GM13976 (cell line): ENCODE measurements at places on chromosomes 5 and 9.
A peak's percentile ranks its signal among the peaks of the same experiment; 100 is the strongest.

DNA sequence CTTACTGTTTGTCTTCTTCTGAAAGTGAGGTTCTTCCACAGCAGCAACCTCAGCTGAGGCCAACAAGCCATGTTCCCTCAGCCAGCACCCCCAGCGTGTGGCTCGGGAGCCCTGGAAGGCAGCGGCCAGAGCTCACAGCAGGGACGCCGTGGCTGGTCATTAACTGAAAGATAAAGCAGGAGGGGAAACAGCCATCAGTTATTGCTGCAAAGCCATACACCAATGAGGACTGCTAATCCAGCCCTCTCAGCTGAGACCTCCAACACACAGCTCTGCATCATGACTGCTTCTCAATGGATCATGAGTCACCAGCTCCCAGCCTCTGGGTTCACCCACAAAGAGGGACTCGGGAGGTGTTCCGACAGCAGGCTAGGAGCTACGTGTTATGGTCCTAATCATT lies 24.3 kb downstream of the ABCA1 start:
- DNase-seq, result no peak

GRCh38 chr5:150672237-150672883 lies 11.3 kb downstream of the MYOZ3 start:
- peak; percentile 56 for DNase-seq

DNA sequence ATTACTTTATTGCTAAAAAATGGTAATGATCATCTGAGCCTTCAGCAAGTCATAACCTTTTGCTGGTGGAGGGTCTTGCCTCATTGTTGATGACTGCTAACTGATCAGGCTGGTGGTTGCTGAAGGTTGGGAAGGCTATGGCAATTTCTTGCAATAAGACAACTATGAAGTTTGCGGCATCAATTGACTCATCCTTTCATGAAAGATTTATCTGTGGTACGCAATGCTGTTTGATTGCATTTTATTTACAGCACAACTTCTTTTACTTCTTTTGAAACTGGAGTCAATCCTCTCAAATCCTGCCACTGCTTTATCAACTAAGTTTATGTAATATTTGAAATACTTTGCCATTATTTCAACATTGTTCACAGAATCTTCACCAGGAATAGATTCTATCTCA lies 58.3 kb upstream of the ACO1 start:
- no peak for DNase-seq

DNA sequence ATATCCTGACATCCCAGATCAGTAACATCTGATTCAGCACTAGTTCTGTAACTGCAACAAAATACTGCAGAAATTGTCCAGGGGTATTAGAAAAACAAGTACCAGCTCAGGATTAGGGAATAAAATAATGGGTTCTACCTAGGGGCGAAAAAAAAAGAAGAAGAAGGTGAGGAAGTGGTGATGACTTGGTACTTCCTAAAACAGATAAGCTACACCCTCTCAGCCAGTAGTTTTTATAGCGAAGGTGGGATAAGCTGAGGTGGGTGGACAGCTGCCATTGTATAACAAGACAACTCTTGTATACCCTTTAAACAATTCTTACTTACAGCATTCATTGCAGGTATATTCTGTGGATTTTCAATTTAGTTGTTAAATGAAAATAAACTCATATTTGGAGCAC lies 19.1 kb downstream of the RAPGEF6 start:
- DNase-seq, result no peak

DNA sequence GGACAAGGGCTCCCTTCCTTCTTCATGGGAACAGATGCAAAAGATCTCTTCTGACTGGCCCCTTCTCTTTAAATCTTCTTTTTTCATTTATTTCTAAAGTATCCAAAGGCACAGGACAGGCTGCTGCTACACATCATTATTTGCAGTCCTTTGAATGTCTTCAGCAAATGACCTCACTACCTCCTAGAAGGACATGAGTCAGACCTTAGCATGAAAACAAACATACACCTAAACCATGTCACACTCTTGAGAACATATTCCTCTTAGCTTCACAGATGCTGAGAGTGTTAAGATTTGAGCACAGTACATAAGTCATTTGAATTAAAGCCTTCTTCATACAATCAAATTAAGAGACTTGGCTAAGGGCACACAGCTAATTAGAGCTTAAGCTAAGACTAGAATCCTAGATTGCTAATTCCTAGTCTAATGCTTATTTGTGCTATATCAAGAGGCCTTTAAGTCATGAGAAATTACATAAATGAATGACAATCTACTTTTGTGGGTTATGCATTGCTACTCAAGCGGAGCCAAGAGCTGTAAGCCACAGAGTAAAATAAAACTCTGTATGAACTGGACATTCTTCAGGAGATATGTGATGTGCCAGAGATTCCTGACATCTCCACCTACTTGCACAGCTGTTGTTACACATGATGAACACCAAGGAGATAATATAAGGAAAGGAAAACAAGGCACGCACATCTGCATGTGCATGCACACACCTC lies 109.1 kb upstream of the PTGER4 start:
- no peak for DNase-seq
